ENCODE measurements at places on chromosomes 4 and X.

DNA sequence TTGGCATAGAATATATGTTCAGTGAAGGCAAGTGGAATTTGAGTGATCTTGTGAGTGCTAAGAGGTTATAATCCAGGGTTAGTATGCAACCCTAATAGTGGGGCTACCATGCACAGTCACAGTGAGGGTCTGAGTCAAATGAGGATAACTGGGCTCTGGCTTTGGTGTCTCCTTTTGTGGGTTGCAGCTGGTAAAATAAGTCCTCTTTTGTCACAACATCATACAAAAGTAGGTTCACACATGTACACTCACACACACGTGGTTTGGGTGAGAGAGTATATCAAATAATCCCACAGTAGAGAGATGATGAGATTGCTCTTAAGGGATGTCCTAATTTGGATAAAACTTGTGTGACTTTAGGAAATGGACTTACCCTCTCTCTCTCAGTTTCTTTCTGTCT, 79.6 kb upstream of the EOLA2 start:
- DNase-seq, result no peak

GRCh38 chrX:51456246-51456645, 40.1 kb downstream of the NUDT11 start:
- no peak for DNase-seq

- no peak for DNase-seq
Measured at GRCh38 chr4:172666711-172667368, 501.8 kb upstream of the GALNT7 start.

GRCh38 chr4:124118061-124118460, 594.5 kb downstream of the ANKRD50 start:
- DNase-seq, result no peak

DNA sequence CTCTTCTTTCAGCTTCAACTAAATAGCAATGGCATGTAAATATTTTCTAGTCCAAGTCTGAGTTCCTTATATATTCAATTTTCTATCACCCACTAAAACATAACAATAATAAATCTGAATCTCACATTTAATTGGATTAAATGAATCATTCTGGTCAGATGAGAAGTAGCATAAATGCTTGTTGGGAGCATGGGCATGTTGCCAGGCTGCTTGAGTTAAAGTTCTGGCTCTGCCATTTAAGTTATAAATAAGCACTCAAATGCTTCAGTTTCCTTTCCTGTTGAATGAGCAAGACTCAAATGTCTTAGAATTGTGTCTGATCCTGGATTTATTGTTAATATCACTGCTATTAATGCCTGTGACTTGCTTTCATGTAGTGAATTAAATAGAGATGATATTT, 496.3 kb downstream of the STPG2 start:
- peak; percentile 30 for DNase-seq

- DNase-seq, result no peak
Measured at GRCh38 chr4:4860600-4861389, 1.3 kb downstream of the MSX1 start.

GRCh38 chr4:25022766-25023165, 8.0 kb downstream of the LGI2 start:
- DNase-seq, result no peak

DNA sequence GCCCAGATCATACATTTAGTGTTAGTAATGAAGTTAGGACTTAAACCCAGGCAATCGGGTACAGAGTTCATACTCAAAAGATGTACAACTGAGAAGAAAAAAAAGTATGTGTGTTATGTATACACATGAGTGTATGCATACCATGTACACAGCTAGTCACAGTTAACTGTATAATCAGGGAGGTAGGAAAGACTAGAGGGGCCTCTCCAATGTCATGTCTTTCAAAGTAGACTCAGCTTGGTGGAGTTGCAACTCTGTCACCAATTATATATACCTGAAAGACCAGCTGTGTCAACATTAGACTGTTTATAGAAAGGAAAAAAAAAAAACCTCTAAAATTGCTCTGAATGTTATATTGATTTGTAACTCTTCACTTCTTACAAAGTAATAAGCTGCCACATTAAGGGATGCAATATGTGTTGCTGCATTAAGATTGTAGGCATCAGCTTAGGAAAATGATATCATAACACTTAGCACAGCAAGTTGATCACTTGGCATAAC, 167.5 kb downstream of the DCTD start:
- DNase-seq, result no peak

DNA sequence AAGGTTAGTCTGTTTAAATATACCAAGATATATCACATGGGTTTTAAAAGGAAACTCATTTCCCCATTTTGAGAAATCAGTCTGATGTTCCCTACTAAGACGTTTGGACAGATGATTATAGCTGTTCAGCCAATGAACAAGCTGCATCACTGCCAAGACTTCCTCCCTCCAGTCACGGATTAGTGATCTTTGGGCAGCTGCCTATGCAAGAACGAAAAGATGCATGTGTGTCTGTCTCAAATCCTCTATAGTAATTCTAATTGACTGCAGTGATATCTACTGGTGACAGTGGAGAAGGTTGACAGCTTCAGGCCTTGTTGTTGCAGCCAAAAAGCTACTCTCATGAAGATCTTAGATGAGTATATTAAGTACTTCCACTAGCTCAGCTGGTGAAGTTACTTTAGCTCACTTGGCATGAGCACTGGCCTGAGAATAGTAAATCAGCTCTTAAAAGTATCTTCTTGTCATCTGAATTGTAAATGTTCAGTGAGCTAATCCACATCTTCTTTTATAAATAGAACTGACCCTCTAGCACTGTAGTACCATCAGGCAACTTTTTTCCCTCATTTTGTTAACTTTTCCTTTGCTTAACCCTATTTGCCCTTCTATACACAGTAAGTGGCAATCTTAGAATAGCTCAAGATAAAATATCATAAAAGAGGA, 134.5 kb upstream of the PCDH10 start:
- DNase-seq, result no peak

- DNase-seq, result no peak
Measured at GRCh38 chrX:23631136-23631535, 36.2 kb upstream of the PRDX4 start.

All from skeletal muscle cell (primary cell).